ENCODE measurements at places on chromosomes 6 and 20. TPM values are rescaled to one million over a fixed set of nuclear protein-coding genes. Genes with fewer than 3 reads are reported as not detected.

GRCh38 chr6:149337320-149337719, 19.8 kb downstream of the TAB2 start:
- no peak for DNase-seq

DNA sequence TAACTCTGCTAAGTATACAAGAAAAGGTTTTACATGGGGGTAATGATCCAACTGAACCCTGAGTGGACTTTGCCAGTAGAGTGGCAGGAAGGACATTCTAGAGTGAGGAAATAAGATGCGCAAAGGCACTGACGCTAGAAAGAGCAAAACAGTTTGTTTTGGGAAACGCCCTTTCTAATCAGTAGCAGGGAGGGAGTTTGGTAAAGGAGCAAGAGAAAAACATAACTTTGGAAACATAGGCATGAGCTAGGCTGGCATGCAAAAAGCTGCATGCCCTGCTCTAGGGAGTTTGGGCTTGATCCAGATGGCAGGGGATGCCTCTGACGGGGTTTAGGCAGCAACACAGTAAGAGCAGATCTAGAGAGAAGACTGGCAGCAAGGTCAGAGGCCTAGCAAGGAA, 135.2 kb downstream of the DST start:
- DNase-seq = peak; percentile 51

GRCh38 chr6:149754548-149754947, 5.0 kb downstream of the PCMT1 start:
- DNase-seq = no peak

DNA sequence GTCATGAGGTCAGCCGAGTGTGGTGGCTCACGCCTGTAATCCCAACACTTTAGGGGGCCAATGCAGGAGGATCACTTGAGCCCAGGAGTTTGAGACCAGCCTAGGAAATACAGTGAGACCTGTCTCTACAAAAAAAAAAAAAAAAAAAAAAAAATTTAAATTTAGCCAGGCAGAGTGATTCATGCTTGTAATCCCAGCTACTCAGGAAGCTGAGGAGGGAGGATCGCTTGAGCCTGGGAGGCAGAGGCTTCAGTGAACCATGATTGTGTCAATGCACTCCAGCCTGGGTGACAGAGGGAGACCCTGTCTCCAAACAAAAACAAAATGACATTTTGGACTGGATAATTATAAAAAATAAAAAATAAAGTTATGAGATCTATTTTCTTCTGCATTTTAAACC, 56.2 kb downstream of the ADGRF1 start:
- DNase-seq = no peak

DNA sequence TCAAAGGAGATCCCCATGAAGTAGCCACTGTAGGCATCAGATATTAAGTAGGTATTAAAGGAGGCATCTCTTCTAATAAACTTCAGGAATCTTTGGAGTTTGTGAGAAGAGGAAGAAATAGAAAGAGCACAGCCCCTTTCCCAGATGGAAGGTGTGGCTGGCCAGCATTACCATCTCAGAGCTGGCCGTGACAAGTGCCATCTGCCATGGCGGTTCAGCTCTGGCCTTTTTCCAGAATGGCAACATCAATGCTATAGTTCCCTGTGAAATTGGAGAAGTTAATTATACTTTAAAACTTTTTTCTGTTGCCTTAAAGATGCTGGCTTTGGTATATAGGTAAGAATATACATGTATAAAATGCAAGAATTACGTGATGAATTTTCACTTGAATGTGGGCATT, 51.9 kb upstream of the MCUR1 start:
- DNase-seq = no peak

GRCh38 chr6:53929041-53929820, 134.4 kb downstream of the LRRC1 start:
- no peak for DNase-seq

DNA sequence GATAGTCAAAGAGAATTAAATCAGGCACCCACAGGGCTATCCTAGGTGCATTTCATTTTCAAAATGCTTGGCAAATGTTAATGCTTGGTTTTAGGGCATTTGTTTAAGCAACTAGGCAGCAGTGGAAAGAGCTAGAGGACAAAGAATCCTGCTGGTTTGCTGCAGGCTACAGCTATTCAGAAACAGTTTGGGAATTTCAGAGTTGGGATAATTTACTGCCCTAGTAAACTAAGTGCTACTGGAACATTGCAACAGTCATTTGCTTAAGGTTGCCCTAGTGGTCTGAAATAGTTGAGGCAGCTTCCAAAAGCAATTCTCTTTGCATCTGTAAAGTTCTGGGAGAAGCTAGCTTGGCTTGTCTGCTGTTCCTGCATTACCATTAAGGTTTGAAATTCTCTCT, 312.7 kb downstream of the LAMA2 start:
- DNase-seq = no peak

DNA sequence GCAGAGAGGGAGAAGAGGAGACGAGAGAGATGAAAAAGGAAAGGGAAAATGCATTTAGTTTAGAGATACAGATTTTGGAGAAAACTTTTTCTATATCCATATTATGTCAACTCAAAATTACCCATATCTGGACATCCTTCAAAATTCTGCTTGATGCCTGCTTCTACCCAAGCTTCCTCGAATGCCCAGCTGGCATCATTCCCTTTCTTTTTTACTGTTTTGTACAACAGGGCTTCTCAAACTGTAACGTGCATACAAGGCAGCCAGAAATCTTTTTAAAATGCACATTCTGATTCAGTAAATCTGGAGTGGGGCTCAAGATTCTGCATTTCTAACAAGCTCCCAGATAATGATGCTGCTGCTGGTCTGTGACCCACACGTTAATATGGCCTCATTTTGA, 462.8 kb upstream of the CHD6 start:
- DNase-seq = no peak

- DNase-seq = no peak
These were observed 3.9 kb upstream of the POU5F1 start for GRCh38 chr6:31174378-31174777.

- peak; percentile 90 for DNase-seq
These were observed 14.6 kb downstream of the TJAP1 start for GRCh38 chr6:43491750-43492661.

- no peak for DNase-seq
These were observed 1.7 kb downstream of the POPDC3 start for GRCh38 chr6:105178110-105178509.

GRCh38 chr6:136600818-136601217, 50.6 kb upstream of the MAP7 start:
- no peak for DNase-seq

FHL5 gene
- total RNA-seq = 6.9 TPM

TAAR8 gene
- total RNA-seq = not detected

FAM110A gene
- total RNA-seq = 3.1 TPM

All from left ventricle myocardium superior (tissue), 1 donor.